Stimulated activated naive B cell treated with anti-CD40 and anti-IgM and Interleukin-4, amounts not matched to agents 10 μg/mL and 1 μg/mL and 100 μg/mL, for 72 hours (primary cell): ENCODE measurements at places on chromosomes 2 and 18.

GRCh38 chr2:235703711-235704295, 210.0 kb downstream of the AGAP1 start:
- no peak for DNase-seq

- no peak for DNase-seq
Measured at GRCh38 chr2:10283106-10284062, 19.3 kb upstream of the HPCAL1 start.

DNA sequence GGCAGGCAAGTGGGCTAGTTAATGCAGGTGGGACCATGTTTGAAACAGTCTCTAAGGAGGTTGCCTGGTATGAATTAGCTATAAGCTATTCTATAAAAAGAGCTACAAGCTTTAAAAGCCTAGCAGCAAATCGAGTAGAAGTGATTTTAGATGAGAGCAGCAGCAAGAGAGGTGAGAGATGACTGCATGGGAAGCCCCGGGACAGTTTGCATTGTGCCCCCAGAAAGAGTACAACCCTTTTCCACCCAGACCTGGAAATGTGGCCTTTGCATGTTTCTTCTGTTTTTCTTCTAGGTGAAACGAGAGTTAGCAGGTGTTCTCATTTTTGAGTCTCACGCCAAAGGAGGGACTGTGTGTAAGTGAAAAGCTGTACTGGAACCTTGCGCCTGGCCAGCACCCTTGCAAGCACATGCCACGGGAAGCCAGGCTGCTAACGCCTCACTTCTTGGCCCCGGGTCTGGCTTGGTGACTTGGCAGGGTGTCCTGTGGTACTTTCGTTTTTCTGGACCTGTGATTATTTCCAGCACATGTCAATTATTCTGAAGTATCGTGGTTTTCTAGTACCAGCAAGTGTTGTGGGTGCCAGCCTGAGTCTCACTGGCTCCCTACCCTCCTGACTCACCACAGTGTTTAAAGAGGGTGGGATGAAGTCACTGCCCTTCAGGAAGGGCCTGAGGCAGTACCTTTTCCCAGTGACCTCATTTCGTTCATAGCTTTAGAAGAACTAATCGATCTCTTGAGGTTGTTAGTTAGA, 90.3 kb upstream of the MAP3K20 start:
- DNase-seq: no peak

DNA sequence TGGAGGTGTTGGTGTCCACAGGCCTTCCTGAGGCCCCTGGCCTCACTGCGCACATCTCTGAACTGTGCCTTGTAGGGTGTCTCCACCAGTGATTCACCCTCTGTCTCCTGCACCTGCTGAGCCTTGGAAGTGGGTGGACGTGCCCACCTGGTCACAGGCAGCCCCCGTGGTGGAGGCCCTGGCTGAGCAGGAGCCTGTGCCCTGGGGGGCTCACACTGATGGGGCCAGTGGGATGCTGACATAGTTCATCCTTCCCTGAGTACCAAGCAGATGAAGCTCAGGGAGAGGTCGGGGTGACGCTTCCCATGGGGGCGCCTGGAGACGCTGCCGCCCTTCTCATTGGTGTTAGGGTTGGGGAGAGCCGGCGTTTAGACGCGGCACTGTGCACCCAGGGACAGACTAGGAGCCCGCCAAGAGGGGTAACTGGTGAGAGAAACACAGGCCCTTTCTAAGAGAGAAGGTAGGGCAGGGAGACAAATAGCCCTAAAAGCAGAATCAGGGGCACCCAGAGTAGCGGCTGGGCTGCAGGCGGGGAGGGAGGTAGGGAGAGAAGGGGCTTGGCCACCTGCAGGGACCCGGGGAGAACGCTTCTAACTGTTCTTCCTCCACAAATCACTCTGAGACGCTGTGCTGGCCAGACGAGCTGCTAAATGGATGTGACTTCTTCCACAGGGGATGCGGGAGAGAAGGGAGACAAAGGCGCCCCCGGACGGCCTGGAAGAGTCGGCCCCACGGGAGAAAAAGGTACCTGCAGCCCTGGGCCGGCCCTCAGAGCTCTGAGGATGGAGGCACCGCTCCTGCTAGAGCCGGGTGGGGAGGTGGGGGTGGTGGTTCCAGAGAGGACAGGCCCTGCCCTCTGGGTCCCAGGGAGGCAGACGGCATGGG, 18.0 kb downstream of the COLEC11 start:
- DNase-seq: no peak
